ENCODE measurements at places on chromosomes 13 and 19.
A peak's percentile ranks its signal among the peaks of the same experiment; 100 is the strongest.

- no peak for DNase-seq
Measured at GRCh38 chr19:3146677-3147100, 10.9 kb downstream of the GNA15 start.

GRCh38 chr19:35350591-35350990 is 2.9 kb downstream of the FFAR1 start:
- no peak for DNase-seq

GRCh38 chr13:52644108-52644507 is 1.9 kb downstream of the HNRNPA1L2 start:
- DNase-seq: no peak

- peak; percentile 95 for DNase-seq
Measured at GRCh38 chr19:18417250-18418028, 1.8 kb upstream of the SSBP4 start.

GRCh38 chr19:54462047-54462654 is 1.4 kb downstream of the LENG9 start:
- DNase-seq: no peak

GRCh38 chr13:110559429-110559943 is 2.0 kb downstream of the RAB20 start:
- peak; percentile 47 for DNase-seq

- DNase-seq: no peak
Measured at GRCh38 chr13:99909836-99910619, 61.5 kb downstream of the ZIC5 start.

- DNase-seq: peak; percentile 76
Measured at GRCh38 chr13:53200498-53201453, 172.2 kb downstream of the OLFM4 start.

All from right hindlimb (tissue), 1 donor.